Activated naive CD4-positive, alpha-beta T cell treated with Interleukin-2 at 50 U/mL for 16 hours (primary cell): ENCODE measurements at places on chromosomes 16 and 17.
A peak's percentile ranks its signal among the peaks of the same experiment; 100 is the strongest.

GRCh38 chr17:44501866-44502375, 1.3 kb downstream of the GPATCH8 start:
- DNase-seq, result no peak

DNA sequence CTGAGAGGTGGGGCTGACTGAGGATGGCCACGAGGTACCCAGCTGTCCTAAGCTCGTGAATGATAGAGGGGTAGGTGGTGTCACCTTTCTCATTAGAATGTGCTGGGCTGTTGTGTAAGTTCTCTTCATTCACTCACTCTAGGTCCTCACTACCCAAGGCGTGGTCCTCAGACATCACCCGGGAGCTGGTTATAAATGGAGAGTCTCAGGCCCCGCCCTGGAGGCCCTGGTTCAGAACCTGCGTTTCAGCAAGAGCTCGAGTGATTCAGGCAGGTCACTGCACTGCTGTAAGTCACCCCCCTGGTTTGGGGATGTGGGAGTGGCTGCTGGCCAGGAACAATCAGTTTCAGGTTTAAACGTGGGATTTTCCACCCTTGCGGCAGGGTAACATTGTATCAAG, 139.8 kb downstream of the FOXL1 start:
- DNase-seq, result no peak

GRCh38 chr17:42131981-42132432, 9.4 kb downstream of the HSPB9 start:
- DNase-seq, result no peak

DNA sequence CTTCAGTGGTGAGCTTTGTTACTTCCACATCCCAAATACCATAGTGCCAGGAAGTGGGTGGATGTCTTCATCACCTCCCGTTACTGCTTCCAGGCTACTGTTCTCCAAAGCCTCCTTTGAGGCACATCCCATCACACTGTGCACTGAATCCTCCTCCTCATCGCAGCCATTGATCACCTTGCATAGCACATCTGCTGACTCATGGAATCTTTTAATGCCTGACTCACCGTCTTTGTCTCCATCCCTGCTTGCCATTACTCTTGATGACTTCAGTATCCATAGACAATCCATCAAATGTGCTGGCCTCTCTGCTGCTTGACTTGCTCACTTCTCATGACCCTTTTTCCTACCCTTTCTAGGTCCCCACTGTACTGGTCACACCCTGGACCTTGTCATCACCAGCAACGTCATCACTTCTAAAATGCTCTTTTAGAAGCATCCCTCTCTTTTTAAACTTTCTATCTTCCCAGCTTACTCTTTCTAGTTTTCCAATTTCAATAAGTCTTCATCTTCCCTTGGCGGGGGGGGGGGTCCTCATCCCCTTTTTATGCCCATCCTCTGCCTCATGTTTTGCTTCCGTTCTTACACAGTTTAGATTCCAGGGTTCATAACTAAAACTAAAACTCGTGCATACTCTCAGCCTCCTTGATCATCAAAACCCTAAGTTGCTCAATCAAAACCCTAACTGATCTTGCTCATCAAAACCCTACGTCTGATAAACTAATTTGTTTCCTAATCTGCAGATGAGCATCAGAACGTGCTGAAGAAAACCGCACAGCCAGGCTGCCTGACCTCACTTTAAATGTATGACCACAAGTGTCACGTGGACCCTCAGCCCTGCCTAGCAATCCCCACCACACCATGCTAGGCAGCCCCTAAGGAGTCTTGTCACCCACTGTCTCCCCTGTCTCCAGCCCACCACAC, 289.7 kb upstream of the ZFHX3 start:
- DNase-seq, result no peak

DNA sequence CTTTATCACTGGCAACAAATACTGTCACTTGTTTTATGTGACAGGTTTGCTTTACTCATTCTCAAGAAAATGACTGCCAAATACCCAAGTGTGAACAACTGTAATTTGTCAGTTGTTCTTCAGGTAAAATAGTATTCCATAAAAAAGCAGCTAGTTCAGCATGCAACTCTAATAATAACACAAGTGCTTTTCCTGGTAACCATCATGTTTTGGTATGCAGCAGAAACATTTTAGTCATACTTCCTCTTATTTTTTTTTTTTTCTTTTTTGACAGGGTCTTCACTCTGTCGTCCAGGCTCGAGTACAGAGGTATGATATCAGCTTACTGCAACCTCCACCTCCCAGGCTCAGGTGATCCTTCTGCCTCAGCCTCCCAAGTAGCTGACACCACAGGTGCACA, 4.6 kb downstream of the TERF2 start:
- DNase-seq, result no peak

DNA sequence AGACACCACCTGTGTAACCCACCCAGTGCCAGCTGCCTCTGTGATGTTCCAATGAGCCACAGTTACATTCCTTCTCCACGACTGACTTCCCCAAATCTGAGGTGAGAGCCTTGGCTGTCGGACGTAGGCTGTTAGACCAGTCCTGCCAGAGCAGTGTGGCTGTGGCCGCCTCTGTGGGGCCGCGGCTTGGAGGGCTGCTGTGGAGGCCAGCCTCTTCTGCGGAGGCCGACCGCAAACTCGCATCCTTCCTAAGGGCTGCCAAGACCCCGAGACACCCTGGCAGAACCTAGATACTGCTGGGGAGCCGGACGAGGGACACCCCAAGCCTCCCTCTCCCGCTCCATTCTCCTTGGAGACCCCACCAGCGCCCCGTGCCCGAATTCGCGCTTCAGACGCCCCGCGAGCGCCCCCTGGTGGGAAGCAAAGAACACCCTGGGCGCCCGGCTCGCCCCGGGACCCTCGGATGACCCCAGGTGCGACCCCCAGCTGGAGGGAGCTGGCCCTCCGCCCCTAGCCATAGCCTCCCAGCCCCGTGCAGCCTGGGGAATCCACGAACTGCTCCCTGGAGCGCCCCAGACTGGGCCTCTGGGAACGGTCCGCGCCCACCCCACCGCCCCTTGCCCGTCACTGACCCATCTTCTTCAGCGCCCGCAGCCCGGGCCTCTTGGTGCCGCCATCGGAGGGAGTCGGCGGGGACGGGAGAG, 547 bp downstream of the PLCD3 start:
- peak; percentile 46 for DNase-seq

DNA sequence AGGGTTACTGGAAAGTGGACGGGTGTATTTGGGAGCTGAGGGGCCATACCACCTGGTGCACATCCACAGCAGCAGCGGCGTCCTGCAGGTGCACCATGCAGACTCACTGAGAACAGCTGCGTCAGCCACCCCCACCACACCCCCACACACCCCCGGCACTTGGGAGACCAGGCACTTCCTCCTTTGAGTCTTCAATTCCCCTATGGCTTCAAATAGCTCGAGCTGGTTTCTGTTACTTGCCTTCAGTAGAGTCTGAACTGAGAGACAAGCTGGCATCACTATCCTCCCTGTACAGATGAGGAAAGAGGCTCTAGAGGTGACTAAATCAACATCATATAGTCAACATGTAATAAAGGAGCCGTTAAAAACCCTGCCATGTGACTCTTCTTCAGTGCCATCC, 15.4 kb downstream of the CUEDC1 start:
- no peak for DNase-seq

DNA sequence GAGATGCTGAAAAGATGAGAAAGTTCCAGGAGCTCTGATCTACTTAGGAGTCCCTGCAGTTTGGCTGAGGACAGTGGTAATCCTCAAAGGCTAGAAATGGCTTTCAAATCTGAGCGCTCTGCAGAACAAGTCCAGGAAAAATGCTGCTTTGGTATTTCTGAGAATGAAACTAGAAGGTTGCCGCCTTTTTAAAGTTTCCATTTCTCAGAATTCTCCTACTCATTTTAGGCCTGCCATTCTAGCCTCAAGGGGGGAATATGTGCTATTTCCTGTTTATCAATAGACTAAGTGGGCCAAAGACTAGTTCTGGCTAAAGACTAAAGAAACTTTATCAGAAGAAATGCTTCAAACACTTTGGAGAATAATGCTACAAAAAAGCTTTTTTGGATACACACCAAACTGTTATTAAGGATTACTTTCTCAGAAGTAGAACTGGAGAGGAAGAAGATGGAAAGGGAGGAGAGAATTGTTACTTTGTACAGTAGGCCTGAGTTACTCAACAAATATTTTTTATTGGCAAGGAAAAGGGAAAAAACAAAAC, at the start of gene SLFN12L:
SLFN12L (minus strand) TSS at position 78 of the 541 bp plus-strand sequence. CDS start 15,314 bp downstream, outside the sequence.
- peak; percentile 35 for DNase-seq

DNA sequence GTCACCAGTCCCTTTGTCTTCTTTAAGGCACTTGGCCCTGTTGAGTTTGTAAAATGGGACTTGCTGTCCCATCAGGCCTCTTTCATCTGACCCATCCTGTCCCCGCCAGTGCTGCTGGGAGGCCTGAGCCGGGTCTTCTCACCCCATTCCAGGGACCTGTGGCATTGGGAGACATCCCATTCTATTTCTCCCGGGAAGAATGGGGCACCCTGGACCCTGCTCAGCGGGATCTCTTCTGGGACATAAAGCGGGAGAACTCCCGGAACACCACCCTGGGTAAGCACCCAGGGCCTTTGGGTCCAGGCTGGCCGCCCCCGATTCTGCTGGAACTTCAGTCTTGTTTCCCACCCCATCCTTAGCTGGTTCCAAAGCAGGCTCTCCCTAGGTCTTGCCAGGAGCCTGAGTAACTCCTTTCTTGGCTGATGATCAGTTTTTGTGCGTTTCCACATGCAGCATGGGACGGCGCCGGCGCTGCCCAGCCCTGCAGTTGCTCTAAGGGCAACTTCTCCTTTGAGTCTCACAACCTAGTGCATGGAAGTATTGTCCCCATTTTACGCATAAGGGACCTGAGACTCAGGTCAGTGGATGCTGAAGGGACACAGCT, 4.1 kb downstream of the ZNF213 start:
- no peak for DNase-seq

GRCh38 chr16:69190598-69190997, 3.6 kb downstream of the SNTB2 start:
- DNase-seq, result no peak

DNA sequence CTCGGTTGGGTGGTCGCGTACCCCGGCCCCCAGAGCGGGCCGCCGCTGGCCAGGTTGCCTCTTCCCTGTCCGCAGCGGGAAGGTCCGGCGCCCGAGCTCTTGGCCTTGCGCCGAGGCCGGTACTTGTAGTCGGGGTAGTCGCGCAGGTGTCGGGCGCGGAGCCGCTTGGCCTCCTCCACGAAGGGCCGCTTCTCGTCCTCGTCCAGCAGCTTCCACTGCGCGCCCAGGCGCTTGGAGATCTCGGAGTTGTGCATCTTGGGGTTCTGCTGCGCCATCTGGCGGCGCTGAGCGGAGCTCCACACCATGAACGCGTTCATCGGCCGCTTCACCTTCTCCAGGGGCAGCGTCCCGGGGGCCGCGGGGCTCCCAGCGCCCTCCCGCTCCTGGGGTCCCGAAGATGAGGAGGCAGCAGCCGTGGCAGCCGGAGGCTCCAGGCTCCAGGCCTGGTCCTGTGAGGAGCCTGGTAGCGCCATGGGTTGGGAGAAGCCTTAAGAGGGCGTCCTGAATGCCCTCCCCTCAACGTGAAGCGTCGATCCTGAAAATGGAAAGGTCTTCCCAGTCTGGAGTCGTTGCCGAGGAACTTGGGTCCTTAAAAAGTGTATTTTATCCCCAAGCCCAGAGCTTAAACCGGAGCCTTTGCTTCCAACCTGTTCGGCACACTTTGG, 558 bp downstream of the SOX15 start:
- peak; percentile 67 for DNase-seq

- DNase-seq, result no peak
These were observed 88.5 kb downstream of the ZNF18 start for GRCh38 chr17:11908711-11909146.

DNA sequence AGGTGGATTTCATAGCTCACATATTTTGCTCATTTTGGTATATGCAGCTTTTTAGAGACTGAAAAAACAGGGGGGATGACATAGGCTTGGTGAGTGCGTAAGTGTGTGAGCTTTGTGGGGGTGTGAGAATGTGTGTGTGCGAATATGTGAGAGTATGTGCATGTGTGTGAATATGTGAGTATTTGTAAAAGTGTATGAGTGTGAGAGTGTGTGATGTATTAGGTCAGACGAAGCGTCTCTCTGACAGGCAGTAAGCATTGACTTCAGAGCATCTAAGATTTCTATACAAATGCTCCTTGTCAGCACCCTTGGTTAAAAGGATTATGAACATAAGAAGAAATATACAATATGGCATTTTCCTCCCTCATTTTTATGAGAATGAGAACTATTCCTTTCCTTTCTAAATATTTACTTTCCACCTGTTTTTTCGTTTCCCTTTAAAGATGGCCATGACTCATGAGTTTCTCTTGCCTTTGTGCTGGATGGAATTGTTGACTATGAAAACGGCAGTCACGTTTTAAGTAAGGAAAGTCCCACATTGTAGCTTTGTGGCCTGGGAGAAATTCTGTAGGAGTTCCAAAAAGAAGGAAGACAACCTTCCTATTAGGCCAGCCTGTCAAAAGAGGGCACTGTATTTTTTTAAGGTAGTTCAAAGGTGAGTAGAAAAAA, 276.4 kb downstream of the FOXL1 start:
- no peak for DNase-seq

DNA sequence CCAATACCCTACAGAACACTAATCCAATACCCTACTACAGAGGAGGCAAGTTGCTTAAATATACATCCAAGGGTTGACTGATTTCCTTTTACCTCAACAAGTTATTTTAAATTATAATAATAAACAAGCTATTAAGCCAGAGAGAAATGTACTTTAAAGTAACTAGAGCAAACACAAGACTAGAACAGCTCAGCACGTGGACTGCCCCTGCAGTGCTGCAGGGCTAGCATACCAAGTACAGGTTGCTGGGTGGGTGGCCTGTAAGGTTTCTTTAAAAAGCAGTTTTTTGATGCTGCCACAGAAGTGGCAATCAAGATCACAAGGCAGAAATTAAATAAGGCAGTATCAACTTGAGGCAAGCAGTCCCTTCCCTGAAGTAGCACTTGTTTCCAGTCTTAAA, 63.5 kb downstream of the PARN start:
- no peak for DNase-seq

GRCh38 chr16:4200000-4200780, 41.7 kb downstream of the SRL start:
- DNase-seq, result peak; percentile 21

- no peak for DNase-seq
These were observed 32.2 kb downstream of the BAHCC1 start for GRCh38 chr17:81427173-81428120.

DNA sequence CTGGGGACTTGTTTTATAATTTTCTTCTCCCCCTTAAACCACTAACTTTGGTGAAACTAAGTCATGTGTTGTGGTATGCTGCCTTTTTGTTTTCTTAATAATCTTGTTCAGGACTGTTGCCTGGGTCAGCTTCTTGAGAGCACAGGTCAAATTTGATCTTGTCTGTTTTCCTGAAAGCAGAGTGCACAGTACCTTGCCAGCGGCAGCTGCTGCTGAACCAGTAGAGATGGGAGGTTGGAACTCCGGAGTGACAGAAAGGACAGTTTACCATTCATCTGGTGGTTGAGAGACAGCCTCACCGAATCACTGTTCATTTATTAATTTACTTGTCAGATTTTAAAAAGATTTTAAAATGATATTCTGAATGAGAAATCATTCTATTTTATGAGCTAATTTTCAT, 125.0 kb downstream of the PHKB start:
- DNase-seq, result no peak
